Germinal center (tissue), 1 donor: ENCODE measurements at places on chromosomes 5 and 9.

GRCh38 chr5:24161559-24161958, 483.2 kb downstream of the CDH10 start:
- no peak for DNase-seq

GRCh38 chr9:81609782-81610739, 79.3 kb downstream of the TLE1 start:
- peak; percentile 25 for DNase-seq

DNA sequence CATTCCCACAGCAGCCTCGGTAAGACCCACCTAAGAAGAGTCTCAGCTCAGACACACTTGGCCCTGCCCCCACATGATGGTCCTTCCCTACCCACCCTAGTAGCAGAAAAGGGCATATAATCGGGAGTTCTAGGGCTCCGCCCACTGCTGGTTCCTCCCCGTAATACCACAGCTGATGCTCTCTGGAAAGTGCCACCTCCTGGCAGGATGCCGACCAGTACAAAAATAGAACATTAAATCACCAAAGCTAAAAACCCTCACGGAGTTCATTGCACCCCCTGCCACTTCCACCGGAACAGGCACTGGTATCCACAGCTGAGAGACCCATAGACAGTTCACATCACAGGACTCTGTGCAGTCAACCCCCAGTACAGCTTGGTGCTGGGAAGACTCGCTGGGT, 271.3 kb downstream of the KIAA0825 start:
- no peak for DNase-seq

GRCh38 chr9:135805422-135806022, 101.8 kb downstream of the CAMSAP1 start:
- no peak for DNase-seq
